Left kidney (tissue), 8 donors: ENCODE measurements at places on chromosomes 1 and 21. TPM values are rescaled to one million over a fixed set of nuclear protein-coding genes. Genes with fewer than 3 reads are reported as not detected.

Gene MYOG
- polyA plus RNA-seq = 0.18 TPM

DNA sequence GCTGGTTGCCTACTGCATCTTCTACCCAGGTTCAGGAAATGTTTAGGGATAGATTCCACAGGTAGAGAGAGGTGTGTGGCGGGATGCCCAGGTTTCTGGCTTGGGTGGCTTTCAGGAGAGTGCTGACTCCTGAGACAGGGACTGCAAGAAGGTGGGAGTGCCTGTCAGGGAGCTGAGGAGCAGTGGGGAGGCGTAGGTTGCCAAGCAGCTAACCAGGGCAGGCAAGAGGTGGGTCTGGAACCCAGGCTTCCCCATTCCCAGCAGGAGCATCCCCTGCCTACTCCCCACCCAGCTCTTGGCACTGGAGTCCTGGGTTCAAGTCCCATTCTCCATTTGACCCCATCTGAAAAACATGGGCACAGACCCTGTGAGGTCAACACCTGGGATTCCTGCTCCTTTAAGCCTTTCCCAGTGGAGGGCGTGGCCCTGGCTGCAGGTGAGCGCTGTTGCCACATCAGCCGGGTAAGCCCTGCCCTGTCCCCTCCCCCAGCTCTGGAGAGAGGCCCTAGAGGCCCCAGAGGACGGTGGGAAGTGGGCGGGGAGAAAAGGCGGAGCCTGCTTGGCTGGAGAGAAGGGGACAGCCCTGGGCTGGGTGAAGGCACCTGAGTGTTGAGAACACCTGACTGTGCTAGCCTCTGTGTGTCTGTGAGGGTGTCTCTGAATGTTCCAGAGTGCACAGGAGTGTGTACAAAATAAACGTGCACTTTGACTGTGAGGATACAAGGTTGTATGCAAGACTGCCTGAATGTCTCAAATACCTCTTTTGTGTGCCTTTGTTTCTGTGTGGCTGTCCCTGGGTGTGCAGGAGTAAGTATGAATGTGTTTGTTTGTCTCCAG is 14.0 kb upstream of the SYNC start:
- DNase-seq = peak; percentile 89

Gene SH2D2A
- polyA plus RNA-seq = 0.52 TPM

DNA sequence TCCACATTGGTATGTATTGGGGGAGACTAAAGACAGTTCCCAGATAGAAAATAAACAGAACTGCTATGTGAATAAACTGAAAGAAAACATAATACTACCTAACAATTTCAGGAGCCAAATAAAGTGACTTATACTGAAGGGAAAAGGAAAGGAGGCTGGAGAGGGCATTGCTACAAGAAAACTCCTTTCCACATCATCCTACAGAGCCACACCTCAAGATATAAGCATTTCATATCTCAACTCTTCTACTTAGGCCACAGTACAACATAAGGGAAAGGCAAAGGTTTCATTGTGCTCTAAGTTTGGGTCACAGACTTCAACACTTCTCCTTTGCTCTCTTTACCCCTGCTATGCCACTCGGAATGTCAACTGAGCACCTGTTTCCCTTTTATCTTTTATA is 54.9 kb downstream of the ST7L start:
- no peak for DNase-seq

GRCh38 chr1:29682171-29682918 is 446.0 kb downstream of the PTPRU start:
- no peak for DNase-seq

DNA sequence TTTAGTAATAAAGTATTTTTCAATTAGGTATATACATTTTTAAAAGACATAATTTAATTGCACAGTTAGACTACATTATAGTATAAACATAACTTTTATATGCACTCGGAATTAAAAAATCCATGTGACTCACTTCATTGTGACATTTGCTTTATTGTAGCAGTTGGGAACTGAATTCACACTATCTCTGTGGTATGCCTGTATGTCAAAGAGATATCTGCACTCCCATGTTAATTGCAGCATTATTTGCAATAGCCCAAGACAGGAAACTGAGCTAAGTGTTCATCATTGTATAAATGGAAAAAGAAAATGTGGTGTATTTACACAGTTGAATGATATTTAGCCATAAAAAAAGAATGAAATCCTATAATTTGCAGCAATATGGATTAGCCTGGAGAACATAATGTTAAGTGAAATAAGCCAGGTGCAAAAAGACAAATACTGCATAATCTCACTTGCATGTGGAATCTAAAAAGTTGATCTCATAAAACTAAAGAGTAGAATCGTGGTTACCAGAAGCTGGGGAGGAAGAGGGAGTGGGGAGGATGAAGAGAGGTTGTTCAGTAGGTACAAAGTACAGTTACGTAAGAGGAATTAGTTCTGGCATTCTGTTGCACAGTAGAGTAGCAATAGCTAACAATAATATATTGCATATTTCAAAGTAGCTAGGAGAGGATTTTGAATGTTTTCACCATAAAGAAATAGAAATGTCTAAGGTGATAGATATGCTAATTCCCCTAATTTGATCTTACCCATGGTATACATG is 64.8 kb downstream of the DPT start:
- DNase-seq = no peak
